ENCODE measurements at places on chromosomes 16 and 17. TPM values are rescaled to one million over a fixed set of nuclear protein-coding genes. Genes with fewer than 3 reads are reported as not detected.

GRCh38 chr17:16915752-16916556 is 56.0 kb downstream of the TNFRSF13B start:
- no peaks in the 10 kb centered on the region for H3K36me3 ChIP-seq
- no peaks in the 10 kb centered on the region for H3K4me1 ChIP-seq
- DNase-seq, result peak; percentile 89

DNA sequence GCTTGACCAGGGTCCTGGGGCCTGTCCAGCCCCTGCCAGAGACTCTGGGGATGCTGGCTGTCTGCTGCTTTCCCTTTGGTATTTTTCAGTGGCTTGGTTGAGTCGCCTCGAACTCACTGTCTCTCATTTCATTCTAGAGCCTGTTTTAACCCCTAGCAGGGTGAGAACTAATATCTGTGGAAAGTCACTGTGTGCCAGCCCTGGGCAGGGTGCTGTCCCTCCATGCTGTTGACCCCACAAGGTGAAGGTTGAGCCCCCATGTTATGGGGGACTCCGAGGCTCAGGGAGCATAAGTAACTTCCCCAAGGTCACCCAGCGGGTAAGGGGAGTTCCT is 33.0 kb downstream of the DCAKD start:
- H3K27ac ChIP-seq, result peak overlapping the region; percentile 73
- H3K27me3 ChIP-seq, result no peaks in the 10 kb centered on the region
- no peak for DNase-seq
- H3K4me3 ChIP-seq, result peak overlapping the region; percentile 59
- H3K36me3 ChIP-seq, result no peaks in the 10 kb centered on the region
- peaks cover 48% of the 10 kb centered on the region for H3K4me1 ChIP-seq

- H3K4me1 ChIP-seq, result peaks cover 11% of the 10 kb centered on the region
- peaks cover 5% of the 10 kb centered on the region for H3K36me3 ChIP-seq
- no peak for DNase-seq
- peak overlapping the region; percentile 60 for H3K4me3 ChIP-seq
- no peaks in the 10 kb centered on the region for H3K27me3 ChIP-seq
These were observed 14.4 kb downstream of the ZNF232 start for GRCh38 chr17:5097101-5097834.

- H3K27ac ChIP-seq, result no peak overlapping the region
- H3K36me3 ChIP-seq, result no peaks in the 10 kb centered on the region
- H3K27me3 ChIP-seq, result no peaks in the 10 kb centered on the region
These were observed 170.6 kb downstream of the RBFOX3 start for GRCh38 chr17:79440251-79440650.

GRCh38 chr17:18141210-18141803 is 32.8 kb downstream of the MYO15A start:
- no peaks in the 10 kb centered on the region for H3K27me3 ChIP-seq
- peaks cover 8% of the 10 kb centered on the region for H3K4me1 ChIP-seq
- DNase-seq, result no peak
- H3K27ac ChIP-seq, result no peak overlapping the region

GRCh38 chr16:77331043-77331442 is 103.8 kb downstream of the ADAMTS18 start:
- no peak overlapping the region for H3K27ac ChIP-seq
- no peaks in the 10 kb centered on the region for H3K4me1 ChIP-seq
- no peak overlapping the region for H3K4me3 ChIP-seq
- DNase-seq, result no peak

DNA sequence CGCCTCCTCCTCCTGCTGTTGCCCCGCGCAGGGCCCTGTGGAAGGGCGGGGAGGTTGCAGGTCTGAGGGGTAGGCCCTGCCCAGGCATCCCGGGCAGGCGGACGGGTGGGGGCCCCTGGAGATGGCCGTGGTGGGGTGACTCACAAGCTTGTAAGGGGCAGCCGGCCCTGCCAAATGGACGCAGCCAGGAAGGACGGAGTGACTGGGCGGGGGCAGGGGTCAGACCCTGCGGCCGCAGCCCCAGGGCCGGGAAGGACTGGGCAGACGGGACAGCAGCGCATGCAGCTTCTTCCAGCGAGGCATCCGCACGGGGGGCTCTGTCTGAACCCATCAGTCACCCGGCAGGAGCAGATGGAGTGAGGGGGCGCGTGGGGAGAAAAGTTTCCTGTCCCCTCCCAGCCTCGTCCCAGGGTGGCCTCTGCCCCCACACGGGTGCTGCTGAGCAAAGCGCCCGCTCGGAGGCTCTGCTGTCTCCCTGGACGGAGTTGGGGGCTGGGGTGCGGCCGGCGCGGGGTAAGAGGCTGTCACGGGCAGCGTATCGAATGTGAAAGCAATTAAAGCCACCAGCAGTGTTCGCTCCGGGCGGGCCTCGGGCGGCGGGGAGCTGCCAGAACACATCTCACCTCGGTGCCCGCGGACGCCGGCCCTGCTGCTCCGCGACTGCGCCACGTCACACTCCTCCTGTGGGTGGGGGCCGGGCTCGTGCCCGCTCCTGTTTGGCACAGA is 5.4 kb upstream of the PRR35 start:
- peaks cover 6% of the 10 kb centered on the region for H3K4me1 ChIP-seq
- no peak overlapping the region for H3K27ac ChIP-seq
- DNase-seq, result no peak
- no peak overlapping the region for H3K4me3 ChIP-seq
- H3K36me3 ChIP-seq, result peaks cover 44% of the 10 kb centered on the region

DNA sequence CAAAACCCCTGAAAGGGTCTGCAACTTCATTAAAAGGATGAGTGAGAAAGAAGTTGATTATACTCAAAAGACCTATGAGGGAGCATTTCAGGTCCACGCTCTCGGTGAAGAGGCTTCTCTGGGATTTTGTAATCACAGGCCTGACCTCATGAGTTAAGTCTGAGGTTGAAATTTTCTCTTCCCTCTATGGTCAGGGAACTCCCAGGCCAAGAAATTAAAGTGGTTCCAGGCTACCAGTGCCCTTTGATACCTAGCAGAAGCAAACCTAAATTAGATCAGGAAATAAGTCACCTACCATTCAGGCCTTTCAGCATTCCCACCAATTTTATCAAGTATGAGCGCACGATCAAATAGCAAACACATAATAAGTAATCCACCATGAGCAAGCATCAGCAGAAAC is 27.9 kb downstream of the MBTD1 start:
- no peaks in the 10 kb centered on the region for H3K27me3 ChIP-seq
- H3K4me3 ChIP-seq, result no peak overlapping the region

DNA sequence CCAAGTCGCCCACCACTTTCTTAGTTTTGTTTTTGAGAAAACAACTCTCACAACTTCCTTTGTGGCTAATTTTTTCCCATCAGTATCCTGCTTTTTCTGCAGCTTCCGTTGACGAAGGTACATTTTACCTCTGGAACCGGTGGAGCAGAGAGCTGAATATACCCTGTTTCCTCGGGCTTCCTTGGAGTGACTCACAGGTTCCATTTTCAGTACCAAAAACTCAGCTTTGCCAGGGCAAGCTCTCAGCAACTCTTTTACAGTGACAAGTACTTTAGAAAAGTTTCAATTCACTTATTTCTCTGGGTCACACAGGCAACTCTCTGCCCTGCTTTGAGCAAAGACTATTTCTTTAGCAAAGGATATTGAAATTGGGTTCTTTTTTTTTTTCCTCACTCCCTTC is 318.9 kb downstream of the SNX29 start:
- H3K36me3 ChIP-seq, result no peaks in the 10 kb centered on the region
- no peak overlapping the region for H3K4me3 ChIP-seq
- DNase-seq, result no peak
- peaks cover 7% of the 10 kb centered on the region for H3K4me1 ChIP-seq

GRCh38 chr17:48012151-48012520 is 25.5 kb downstream of the COPZ2 start:
- no peak for DNase-seq
- H3K36me3 ChIP-seq, result no peaks in the 10 kb centered on the region
- peak overlapping the region; percentile 39 for H3K4me3 ChIP-seq
- no peak overlapping the region for H3K27ac ChIP-seq
- no peaks in the 10 kb centered on the region for H3K27me3 ChIP-seq
- H3K4me1 ChIP-seq, result peaks cover 14% of the 10 kb centered on the region

DNA sequence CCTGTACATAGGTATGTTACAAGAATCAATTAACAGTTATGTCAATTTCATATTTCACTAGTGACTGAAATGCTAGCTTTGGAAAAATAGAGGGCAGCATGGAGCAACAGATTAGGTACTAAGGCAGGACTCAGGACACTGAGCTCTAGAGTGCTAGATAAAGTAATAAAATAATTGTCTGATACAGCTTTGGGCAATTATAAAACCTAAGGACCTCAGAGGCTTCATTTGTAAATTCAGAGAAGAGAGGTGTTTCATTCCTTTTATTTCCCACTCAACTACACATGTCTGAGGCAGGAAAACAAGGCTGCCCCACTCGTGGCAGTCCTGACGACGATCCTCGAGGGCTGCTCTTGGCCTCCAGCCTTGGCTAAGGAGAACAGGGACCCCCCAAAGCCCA is 81.5 kb downstream of the CA4 start:
- no peaks in the 10 kb centered on the region for H3K4me1 ChIP-seq
- H3K36me3 ChIP-seq, result peaks cover 17% of the 10 kb centered on the region
- H3K4me3 ChIP-seq, result no peak overlapping the region
- no peaks in the 10 kb centered on the region for H3K27me3 ChIP-seq
- DNase-seq, result no peak
- H3K27ac ChIP-seq, result no peak overlapping the region

- no peak overlapping the region for H3K4me3 ChIP-seq
These were observed 4.9 kb downstream of the CD300A start for GRCh38 chr17:74471341-74471740.

GRCh38 chr16:83942815-83943515 is 10.1 kb upstream of the OSGIN1 start:
- H3K4me1 ChIP-seq, result peaks cover 10% of the 10 kb centered on the region
- H3K4me3 ChIP-seq, result no peak overlapping the region
- no peak for DNase-seq
- H3K27me3 ChIP-seq, result no peaks in the 10 kb centered on the region

RNU2-1 gene
- total RNA-seq, result not detected

PHF23 gene
- 24.9 TPM for total RNA-seq

PAGR1 gene
- 26.5 TPM for total RNA-seq

ETV4 gene
- 1.3 TPM for total RNA-seq

TANGO6 gene
- 21.3 TPM for total RNA-seq

TM4SF5 gene
- not detected for total RNA-seq

TEKT5 gene
- not detected for total RNA-seq

LGALS9C gene
- 0.23 TPM for total RNA-seq

MT3 gene
- total RNA-seq, result 5.0 TPM
